CD4-positive, alpha-beta T cell treated with Interleukin-15 for 1 hour (primary cell): ENCODE measurements at places on chromosomes 5 and 9.

GRCh38 chr5:23208959-23209431, 298.4 kb upstream of the PRDM9 start:
- DNase-seq, result no peak

DNA sequence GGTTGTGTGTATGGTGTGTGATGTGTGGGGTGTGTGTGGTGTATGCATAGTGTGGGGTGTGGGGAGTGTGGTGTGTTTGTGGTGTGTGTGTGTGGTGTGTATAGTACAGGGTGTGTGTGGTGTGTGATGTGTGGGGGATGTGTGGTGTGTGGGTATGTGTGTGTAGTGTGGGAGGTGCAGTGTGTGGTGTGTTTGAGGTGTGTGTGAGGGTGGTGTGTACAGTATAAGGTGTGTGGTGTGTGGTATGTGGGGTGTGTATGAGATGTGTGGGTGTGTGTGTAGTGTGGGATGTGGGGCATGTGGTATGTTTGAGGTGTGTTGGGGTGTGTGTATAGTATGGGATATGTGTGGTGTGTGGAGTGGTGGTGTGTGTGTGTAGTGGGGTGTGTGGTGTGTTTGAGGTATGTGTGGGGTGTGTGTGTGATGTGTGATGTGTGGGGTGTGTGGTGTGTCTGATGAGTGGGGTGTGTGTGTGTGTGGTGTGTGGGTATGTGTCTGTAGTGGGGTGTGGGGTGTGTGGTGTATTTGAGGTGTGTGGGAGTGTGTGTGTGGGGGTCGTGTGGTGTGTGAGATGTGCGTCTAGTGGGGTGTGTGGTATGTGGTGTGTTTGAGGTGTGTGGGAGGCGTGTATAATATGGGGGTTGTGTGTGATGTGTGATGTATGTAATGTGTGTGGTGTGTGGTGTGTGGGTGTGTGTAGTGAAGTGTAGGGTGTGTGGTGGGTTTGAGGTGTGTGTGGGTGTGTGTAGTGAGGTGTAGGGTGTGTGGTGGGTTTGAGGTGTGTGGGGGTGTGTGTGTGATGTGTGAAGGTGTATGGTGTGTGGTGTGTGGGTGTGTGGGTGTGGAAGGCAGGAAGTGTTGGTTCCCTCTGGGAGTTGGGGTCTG, 8.6 kb downstream of the ECSCR start:
- DNase-seq, result peak; percentile 67

DNA sequence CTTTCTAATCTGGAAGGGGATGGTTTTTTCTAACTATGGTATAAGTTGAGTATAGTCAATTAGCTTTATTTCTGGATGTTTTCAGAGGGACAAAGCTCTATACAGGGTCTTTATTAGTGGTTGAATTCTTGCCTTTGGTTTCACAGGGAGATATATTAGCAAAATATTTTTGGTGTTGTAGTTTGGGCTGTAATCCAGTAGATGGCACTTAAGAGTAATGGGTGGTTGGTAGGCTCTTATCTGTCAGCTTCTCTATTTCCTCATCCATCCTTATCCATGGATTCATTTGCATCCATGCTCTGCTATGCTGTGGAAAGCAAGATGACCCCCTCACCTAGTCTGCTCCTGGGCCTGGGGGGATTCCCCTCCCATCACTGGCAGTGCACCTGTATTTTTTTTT, 363.6 kb upstream of the CYLC2 start:
- no peak for DNase-seq

GRCh38 chr5:6907320-6907918, 194.2 kb downstream of the TENT4A start:
- DNase-seq, result no peak
